ENCODE measurements at places on chromosomes 1 and 21.

- DNase-seq: no peak
Measured at GRCh38 chr21:44579833-44580144, 615 bp downstream of the KRTAP10-5 start.

DNA sequence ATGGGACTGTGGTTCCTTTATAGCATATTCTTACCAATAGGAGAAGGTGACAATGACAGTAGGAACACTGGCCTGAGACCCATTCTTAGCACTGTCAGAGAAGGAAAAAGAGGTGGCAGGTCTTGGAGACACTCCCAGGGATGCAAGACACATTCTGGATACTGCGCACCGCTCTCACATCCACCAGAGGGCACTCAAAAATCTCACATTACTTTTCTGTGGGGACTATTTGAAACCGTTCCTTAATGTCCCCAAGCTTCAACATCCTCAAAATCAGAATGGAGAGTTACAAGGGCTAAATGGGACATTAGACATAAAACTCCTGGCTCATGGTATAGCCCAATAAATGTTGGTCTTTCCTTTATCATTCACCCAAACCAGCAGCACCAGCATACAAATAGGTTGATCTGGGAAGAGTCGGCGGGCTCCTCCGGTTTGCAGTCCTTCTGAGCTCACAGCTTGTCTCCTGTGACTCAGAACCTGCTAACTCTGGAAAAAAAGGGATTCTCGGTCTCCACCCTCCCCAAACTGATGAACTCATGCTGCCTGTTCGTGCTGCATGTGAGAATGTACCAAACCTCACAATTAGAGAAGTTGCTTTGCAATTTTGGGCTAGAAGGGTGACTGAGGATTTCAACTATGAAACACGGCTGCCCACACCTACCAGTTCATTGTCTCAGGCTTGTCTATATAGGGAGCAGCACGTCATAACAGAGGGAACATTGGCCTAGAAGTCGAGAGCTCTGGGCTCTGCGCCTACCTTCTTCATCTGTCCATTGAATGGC lies 40.2 kb downstream of the IL12RB2 start:
- DNase-seq: peak; percentile 31

GRCh38 chr1:232600424-232601258 lies 29.3 kb downstream of the SIPA1L2 start:
- no peak for DNase-seq

- DNase-seq: no peak
Measured at GRCh38 chr1:175771289-175771688, 27.9 kb upstream of the TNR start.

DNA sequence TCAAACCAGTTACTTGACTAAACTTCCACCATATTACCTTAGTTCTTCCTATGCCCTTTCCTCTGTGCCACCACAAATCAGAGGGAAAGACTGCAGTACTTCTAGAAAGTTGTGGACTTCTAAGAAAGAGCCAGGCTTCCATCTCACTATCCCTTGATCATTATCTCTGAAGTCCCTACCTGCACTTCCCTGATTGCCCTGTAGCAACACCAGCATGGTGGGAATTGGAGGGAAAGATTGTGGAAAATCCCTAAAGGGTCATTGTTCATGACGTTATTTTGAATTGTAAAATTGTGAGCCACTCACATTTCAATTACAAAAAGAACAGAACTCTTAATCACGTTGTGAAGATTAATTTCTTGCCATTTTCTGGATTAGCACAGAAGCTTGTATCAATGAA lies 23.4 kb upstream of the KIAA1614 start:
- DNase-seq: no peak

- DNase-seq: no peak
Measured at GRCh38 chr1:30660241-30660640, 63.1 kb downstream of the MATN1 start.

GRCh38 chr1:153683854-153684253 lies 5.4 kb downstream of the NPR1 start:
- no peak for DNase-seq

DNA sequence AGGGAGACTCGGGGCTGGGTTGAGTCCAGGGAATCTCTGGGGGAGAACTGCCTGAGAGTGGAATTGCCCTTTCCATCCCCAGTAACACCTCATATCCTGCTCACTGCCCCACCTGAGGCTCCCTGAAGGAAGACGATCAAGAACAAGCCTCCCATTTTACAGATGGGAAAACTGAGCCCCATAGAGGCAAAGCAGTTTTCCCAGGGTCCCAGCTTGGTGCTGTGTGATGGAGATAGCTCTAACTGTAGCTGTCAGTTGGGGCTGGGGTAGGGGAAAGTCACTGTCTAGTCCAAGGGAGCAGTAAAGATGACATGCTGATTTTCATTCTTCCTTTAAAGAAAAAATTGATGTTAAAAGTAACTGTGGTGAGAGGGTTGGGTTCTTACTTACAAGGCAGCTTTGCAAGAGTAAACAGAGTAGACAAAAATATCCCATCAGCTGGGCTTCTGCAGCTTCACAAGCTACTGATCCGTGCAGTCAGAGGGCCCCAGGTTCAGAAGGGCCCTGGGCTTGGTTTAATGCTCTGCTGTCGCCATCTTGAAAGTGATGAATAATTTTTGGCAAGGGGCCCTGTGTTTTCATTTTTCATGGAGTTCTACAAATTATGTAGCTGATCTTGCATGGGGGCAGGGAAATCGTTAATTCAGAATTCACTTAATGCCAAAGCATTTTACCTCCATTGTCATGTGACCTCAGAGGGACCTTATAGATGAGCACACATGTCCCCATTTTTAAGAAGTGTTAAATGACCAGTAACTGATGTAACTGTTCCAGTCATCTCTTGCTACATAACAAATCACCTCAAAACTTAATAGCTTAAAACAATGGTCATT lies 17.6 kb upstream of the TNFRSF1B start:
- DNase-seq: peak; percentile 23

GRCh38 chr1:235229868-235230267 lies 68.8 kb upstream of the RBM34 start:
- DNase-seq: no peak

DNA sequence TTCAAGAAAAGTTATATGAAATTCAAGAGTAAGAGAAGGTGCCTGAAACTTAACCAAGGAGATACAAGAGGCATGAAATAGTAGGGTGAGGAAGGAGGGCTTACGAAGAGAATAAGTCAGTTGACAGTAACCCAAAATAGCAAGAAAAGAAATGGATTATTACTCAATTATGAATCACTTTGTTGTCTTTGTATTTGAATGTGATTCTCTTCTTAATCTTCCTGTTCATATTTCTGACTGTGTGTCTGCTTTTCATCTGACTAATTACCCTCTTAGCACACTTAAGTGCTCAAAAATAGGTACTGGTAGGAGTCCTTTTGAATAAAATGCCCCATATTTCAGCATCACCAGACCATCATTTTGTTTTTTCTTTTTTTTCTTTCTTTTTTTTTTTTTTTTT lies 39.4 kb downstream of the GLMN start:
- DNase-seq: no peak

- no peak for DNase-seq
Measured at GRCh38 chr1:93554883-93555872, 107.3 kb downstream of the FNBP1L start.

- DNase-seq: no peak
Measured at GRCh38 chr21:42617486-42617885, 35.9 kb upstream of the PDE9A start.

DNA sequence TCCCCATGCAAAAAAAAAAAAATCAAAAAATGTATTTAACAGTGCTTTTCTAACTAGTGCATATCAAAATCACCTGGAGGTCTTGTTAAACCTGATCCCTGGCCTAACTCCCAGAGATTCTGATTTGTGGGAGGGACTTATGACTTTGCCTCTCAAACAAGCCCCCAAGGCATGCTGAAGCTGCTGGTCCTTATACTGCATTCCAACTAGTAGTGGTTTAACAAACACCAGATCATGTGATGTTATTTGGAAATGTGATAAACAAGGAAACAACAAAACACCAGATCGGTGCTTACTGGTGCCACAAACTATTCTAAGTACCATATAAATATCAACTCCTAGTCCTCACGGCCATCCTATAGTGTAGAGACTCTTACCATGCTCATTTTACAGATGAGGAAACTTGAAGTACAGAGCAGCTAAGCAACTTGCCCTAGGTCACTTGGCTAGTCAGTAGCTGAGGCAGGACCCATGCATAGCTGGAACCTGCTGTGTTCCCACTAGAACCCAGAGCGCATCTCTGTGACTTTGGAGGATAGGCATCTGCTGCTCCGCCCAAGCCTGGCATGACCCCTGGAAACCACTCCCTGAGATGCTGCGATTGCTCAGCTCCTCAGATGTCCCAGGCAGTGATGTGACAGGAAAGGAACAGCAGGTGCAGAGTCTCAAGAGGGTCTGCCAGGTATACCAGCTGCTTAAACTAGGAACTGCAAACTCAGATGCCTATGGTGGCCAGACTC lies 38.1 kb downstream of the SOX13 start:
- DNase-seq: no peak

DNA sequence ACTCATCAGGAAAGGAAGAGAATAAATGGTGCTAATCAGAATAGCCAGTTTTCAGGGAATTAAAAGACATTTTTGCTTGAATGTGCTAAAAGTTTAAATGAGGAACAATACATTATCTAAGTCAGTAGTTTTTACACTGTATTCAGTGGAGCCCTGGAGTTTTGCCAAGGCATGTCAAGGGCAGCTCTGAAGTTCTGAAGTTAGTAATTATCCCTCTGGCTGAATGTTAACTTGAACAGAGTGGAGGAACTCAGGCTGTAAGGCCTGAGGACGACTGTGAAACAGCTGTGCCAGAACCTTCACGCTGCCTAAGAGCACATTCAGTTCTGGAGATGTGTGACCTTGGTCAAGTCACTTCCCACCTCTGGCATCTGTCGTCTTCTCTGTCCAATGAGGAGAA lies 68.1 kb downstream of the EDEM3 start:
- no peak for DNase-seq

GRCh38 chr1:106276871-106277270 lies 779.6 kb upstream of the PRMT6 start:
- DNase-seq: no peak

GRCh38 chr1:223140611-223141405 lies 2.2 kb downstream of the TLR5 start:
- no peak for DNase-seq

GRCh38 chr1:8560611-8561544 lies 243.0 kb downstream of the SLC45A1 start:
- DNase-seq: peak; percentile 45

DNA sequence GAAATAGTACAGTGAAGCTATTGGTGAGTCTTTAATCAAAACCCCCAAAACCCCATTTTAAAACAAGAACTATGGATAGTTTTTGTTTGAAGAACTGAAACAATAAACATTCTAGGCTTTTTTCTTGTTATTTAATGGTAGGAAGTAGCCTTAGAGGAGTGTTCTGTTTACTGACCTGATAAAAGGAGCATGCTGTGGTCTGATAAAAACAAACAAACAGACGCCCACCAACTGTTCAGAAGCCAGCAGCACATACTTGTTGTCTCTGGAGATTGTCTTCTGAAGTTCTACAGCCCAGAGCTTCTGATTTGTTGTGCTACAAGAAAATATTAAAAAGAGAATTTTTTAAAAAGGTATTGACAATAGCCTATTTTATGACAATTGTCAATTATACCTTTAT lies 54.1 kb upstream of the CFAP298 start:
- DNase-seq: no peak

GRCh38 chr21:42121794-42122193 lies 50.7 kb downstream of the UMODL1 start:
- peak; percentile 66 for DNase-seq

DNA sequence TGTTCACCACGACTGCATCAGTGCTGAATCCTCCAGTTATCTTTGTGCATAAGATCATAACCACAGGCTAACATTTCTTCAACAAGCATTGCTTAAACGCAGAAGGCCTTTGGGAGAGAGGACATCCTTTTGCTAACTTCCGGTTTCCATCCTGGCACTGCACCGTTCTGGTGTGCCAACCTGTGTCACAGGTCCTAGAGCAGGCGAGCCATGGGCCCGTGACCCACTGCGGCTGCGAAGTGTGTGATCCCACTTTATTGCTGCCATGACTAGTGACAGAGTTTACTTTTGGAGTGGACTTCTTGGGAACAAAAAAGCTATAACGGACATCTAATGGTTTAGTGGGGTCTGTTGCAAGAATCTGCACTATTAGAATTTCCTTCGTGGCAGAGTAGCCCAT lies 42.9 kb downstream of the ADAMTS5 start:
- DNase-seq: no peak

DNA sequence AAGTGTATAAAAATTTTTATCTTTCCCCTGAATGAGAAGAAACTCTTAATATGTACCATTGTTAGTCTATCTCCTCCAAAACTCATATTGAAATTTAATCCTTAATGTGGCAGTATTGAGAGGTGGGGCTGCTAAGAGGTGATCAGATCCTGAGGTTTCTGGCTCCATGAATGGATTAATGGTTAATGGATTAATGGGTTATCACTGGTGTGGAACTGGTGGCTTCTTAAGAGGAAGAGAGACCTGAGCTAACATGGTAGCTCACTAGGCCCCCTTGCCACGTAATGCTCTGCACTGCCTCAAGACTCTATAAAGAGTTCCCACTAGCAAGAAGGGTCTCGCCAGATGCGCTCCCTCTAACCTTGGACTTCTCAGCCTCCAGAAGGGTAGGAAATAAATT lies 70.6 kb upstream of the ZBTB18 start:
- DNase-seq: no peak

DNA sequence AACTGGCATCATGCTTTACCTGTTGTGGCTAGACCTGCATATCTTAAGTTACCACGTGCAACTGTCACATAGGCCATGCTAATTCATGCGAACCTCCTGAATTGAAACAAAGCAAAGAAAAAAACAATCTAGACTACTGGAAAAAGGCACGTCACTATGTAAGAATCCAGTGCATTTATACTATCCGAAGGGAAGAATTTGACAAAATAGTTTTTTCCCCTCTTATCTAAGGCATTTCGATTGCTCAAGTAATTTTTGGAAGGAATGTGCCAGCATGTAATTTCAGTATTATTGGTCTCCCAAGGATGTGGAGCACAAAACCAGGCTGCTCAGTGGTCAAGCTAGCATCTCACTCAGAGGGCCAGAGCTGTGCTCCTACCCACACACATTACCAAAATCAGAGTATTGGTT lies 31.5 kb upstream of the C1orf198 start:
- DNase-seq: no peak

DNA sequence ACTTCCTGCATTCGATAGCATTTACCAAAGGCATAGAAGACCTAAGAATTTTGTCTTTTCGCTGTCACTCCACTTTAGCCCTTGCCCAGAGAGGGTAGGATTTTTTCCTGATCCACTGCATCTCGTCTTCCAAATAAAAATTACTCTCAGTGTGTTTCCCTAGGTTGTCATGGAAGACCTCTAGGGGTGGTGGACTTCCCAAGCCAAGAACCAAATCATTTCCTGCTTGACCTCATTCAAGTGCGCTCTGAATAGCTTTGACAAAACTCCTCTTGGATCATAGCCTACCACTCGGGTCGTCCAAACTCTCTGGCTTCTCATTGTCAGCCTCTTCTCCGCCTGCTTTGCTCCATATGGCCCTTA lies 431 bp upstream of the C1orf52 start:
- DNase-seq: no peak

Measured in mucosa of descending colon (tissue), 3 donors.